ENCODE measurements at places on chromosomes 1 and 21.

- DNase-seq = no peak
Observed at GRCh38 chr1:201605385-201606010, 66.6 kb downstream of the NAV1 start.

DNA sequence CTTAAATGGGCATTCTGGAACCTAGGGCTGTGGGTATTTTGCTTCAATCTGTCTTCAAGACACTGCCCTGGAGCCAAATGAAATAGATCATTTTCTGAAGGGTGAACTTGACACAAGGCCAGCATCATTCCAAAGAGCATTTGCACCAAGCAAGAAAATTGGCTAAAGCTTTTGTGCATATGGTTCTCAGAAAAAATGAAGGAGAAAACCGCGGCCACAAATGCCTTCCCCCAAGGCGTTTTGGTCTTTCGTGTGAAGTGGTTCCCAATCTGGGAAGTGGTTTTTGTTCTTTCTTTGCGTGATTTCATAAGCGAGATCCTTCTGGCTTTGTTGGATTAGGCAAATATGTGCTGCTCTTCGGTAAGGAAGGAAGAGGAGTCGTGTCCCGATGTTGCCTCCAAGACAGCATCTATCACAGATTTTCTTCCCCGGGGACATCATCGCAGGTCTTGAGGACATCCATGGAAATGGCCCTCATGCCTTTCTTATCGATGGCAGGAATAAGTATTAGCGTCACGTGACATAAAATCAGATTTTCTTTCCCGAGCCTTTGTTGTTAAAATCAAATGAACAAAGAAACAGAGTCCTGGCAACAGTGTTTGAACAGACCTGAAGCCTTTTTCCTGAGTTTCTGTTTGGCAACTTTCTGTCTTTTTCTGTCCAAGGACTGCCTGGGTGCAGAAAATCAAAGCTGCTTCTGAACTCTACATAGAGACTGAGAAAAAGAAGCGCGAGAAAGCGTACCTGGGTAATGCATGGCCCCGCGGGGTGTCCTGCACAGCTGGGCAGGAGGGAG is 31.0 kb downstream of the ATP5PO start:
- DNase-seq = no peak

- DNase-seq = no peak
Observed at GRCh38 chr1:231201979-231202633, 38.9 kb upstream of the GNPAT start.

GRCh38 chr1:21051177-21051825 is 125.4 kb downstream of the EIF4G3 start:
- no peak for DNase-seq

DNA sequence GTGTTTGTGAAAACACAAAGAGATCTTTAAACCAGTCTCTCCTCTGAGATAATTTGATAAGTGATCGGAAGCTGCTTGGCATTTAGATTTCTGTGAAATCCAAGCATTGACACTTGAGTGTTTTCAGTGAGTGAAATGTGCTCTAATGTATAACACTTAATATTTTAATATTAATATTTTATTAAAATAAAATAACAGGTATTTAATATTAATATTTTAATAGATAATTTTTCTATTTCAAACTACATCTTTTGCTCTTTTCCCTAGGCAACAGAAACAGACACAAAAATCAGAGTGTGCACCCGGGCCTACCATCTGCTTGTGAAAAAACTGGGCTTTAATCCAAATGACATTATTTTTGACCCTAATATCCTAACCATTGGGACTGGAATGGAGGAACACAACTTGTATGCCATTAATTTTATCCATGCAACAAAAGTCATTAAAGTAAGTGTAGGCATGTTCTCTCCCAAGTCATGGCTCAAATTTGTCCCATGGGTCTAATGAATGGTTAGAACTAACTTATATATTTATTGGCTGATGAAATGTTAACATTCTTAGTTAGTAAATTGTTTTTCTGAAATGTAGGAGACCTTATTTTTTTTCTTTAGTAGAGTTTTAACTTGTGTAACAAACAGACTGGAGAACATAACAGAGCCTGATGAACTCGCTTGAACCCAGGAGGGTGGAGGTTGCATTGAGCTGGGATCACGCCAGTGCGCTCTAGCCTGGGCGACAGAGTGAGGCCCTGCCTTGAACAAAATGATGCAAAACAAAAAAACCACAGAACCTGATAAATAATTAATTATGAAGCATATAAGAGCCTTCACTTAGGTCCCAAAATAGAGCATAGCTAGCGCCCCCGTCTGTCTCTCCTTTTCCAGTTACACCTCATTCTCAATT is 55.2 kb downstream of the MTR start:
- DNase-seq = no peak

GRCh38 chr1:242065813-242066212 is 66.9 kb upstream of the MAP1LC3C start:
- no peak for DNase-seq

DNA sequence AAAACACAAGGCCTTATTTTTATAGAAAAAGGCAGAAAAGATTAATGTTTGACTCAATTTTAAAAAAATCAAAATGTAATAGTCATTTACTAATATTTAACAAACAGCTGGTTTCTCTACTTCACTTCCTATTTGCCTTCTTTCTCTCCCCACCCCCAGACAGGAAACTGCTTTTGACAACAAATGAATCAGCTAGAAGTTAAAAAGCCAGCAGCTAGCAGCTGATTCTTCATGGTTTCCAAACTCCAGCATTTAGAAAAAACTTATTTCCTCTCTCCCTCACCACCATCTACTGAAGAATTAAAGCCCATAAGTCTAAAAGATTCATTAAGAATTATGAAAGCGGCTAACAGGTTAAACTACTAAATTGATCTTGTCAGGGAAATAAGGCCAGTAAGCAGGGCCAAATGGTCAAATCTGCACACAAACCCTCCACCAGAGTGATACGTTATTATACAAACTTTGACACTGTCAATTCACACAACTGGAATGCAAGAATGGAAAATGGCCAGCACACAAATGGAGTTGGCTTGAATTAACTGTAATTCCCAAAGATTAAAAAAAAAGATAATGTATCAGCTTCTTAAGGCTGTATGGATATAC is 4.0 kb downstream of the WDR26 start:
- no peak for DNase-seq

DNA sequence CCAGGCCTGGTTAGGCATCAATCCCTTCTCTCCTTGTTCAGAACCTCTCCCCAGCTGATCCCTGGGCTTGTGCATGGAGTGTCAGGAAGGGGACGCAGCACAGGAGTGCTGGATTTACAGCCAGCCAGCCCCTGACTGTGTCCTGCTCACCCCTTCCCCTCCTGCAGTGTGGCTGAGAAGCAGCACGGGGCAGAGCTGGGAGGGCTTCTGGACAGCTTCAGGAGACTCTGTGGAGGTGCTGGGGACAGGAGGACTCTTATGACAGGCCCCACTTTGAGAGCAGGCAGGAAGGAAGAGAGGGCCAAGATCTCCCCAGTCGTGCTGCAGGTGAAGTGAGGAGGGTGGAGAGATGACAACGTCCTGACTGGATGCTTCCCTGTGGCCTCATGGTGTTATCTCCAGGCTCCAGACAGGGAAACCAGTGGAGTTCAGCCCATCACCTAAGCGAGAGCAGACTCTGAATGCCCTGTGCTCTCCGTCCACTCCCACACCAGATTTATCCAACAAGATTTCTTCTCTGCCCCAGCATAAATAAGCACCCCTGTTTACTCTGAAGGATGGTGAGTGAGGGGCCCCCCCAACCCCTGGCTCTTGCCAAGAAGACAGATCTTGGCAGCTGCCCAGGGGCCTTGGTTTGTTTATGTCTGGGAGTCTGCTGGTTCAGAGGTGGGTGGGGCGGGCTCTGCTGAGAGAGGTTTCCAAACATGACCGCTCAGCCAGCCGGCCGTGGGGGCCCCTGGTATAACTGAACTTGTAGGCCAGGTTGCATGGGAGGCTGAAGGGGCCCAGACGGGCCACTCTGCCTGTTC is 21.3 kb downstream of the TMCC2 start:
- no peak for DNase-seq

DNA sequence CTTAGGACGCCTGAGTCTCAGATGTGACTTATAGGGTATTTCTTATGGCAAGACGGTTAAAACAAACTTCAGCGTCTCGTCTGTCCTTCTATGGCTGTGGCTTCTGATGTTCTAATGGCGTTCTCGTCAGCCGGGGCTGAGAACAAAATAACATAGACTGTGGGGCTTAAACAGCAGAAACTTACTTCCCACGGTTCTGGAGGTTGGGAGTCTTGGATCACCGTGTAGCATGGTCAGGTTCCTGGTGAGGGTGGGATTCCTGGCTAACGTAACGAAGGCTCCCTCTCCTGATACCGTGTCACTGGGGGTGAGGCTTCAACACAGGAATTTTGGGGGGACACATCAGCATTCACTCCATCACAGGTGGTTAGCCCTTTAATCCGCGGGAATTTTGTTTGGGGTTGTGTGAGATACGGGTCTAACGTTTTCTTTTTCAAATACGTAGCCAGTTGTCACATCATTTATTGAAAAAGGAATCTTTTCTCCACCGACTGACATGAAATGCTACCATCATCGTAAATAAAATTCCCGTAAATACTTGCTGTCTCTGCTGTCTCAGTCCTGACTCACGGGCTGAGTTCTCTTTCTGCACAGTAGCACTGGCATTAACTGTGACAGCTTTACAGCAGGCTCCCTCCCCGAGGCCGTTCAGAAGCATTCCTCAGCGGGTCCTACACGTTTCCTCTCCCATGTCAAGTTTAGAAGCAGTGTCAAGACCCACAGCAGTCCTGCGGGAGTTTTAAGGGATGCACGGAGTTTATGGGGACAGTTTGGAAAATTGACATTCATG is 8.1 kb upstream of the POFUT2 start:
- DNase-seq = no peak

DNA sequence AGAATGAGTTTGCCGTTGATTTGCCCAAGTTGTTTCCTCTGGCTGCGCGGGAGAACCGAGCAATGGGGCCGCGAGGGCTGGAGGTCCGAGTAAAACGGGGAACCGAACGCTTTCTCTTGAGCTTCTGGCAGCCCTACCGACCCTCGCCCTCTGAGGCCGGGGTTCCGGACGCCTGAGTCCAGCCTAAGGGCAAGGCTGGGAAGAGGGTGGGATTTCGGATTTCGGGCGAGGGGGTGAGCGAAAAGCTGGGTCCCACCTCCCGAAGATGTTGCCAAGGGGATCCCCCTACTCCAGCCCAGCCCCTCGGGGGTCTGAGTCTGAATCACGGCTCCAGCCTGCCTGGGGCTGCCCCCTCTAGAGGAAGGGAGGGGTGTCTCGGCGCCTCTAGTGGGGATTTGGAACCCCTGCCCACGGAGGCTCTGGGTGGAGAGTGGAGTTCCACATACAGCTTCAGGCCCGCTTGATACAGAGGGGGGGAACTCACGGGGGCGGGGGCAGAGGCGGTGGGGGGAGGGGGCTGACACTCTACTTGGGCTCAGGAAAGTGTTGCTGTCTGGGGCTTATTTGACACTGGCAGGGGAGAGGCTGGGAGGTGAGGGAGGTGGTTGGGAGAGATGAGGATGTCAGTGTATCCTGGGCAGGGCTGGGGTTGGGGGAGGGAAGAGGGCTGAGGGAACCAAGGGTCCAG is 617 bp downstream of the KIRREL1 start:
- DNase-seq = no peak

DNA sequence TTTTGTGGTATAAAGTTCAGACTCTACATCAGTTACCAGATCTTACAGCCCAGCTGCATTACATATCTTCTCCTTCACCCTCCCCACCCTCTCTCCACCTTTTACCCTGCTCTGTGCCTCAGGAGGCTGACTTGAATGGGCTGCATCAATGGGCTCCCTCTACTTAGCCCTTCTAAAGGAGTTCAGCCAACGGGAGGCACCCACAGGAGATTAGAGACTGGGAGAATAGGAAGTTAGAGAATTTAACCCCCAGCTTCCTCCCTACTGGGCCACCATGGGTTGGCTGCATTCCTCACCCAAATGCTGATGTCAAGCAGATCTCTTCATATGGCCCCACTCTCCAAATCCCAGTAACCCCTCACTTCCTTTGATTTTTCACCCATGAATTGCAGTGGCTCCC is 17.1 kb upstream of the DUSP23 start:
- no peak for DNase-seq

GRCh38 chr1:172670316-172670715 is 11.4 kb downstream of the FASLG start:
- no peak for DNase-seq

GRCh38 chr1:234885601-234886000 is 243.0 kb downstream of the TOMM20 start:
- no peak for DNase-seq

- DNase-seq = no peak
Observed at GRCh38 chr1:55402142-55402541, 187.0 kb upstream of the USP24 start.

DNA sequence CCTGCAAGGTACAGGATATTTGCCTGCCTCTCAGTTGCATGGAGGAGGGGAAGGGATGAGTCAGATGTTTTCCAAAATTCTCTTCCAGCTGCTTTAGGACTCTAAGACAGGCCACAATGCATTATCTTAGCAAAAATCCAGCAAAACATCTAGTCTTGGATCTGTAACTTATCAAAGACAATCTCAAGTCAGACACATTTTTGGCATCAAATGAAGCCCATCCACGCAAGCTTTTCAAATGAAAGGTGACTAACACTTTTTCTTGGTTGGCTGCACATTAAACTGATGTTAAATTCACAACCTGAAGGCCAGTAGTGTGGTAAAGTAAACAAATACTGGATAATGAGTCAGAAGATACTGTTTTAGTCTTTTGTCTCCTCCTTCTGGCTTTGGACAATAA is 21.3 kb downstream of the FAM78B start:
- DNase-seq = no peak

GRCh38 chr1:180976732-180977357 is 45.8 kb downstream of the STX6 start:
- DNase-seq = no peak

- DNase-seq = no peak
Observed at GRCh38 chr1:68206848-68207689, 25.3 kb downstream of the WLS start.

GRCh38 chr1:181033128-181033798 is 520 bp upstream of the MR1 start:
- no peak for DNase-seq

DNA sequence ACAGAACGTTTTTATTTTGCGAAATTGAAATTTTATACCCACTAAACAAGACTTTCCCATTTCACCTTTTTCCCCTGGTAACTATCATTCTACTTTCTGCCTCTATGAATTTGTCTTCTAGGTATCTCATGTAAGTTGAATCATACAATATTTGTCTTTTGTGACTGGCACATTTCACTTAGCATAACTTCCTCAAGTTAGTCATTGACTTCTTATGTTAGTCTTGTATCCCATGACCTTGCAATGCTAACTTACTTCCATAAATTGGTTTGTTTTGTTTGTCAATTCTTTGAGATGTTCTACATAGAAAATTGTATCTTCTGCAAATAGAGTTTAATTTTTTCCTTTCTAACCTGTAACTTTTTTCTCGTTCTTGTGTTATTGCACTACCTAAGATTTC is 26.9 kb downstream of the SH3BP5L start:
- no peak for DNase-seq

- DNase-seq = no peak
Observed at GRCh38 chr1:237879195-237879594, 11.5 kb downstream of the ZP4 start.
